ENCODE measurements at places on chromosomes 2 and 18.

GRCh38 chr2:64859312-64860212 lies 129.6 kb upstream of the SLC1A4 start:
- DNase-seq, result peak; percentile 72

DNA sequence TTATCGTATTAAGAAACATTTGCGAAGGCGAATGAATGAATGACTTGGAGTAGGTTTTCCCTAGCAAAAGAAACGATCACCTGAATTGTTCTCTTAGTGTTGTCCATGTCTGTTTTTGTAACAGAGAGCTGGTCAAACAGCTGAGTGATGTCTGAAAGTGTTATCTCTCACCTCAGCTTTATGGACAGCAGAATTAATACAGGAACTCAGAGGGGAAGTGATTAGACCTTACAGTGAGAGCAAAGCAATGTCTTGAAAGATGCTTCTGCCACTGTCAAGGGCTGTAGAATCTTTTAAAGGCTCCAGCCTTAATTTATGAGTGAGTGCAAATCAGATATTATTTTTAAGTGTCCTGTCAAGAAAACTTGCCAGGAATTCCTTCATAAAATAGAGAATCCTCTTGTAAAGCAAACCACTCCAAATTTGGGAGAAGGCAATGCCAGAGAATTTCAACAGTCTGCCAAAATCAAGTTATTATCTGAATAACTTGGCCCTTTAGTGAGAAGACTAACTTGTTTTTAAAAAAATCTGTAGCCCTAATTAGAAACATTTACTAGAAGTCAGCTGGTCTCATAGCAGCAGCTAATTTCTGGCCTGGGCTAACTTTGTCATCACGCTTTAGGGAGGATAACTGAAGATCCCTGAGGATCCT lies 60.7 kb downstream of the CDC42EP3 start:
- DNase-seq, result no peak

- DNase-seq, result no peak
Observed at GRCh38 chr18:73976433-73976832, 171.2 kb downstream of the FBXO15 start.

DNA sequence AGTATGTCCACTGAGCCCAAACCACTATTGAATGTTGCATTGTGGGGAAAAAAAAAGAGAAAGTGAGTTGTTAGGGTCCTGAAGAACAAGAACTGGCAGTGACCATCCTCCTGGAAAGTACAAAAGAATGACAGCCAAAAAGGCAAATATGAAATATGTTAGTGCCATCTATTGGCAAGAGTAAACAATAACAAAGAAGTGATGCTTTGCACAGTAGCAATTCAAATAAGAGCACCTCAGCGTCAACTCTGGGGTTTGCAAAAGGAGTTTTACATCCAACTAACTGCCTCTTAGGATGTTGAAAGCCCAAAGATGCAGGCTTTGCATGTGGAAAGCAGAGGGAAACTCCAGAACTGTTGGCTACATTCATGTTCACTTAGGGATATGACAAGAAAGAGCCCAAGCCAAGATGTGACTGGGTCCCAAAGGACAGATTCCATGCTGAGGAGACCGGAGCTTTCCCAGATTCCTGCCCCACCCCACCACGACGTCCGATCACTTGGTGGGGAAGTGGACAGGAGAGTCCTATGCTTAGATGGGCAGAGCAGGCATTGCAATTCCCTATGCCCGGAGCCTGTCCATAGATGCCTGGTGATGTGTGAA lies 15.6 kb downstream of the TRABD2A start:
- no peak for DNase-seq

GRCh38 chr2:235204948-235205347 lies 253.1 kb downstream of the SH3BP4 start:
- no peak for DNase-seq

GRCh38 chr18:74654638-74655037 lies 57.0 kb downstream of the ZNF407 start:
- DNase-seq, result no peak

- DNase-seq, result no peak
Observed at GRCh38 chr2:112018846-112019245, 36.2 kb upstream of the TMEM87B start.

GRCh38 chr2:234544659-234545611 lies 48.1 kb upstream of the ARL4C start:
- DNase-seq, result peak; percentile 66

DNA sequence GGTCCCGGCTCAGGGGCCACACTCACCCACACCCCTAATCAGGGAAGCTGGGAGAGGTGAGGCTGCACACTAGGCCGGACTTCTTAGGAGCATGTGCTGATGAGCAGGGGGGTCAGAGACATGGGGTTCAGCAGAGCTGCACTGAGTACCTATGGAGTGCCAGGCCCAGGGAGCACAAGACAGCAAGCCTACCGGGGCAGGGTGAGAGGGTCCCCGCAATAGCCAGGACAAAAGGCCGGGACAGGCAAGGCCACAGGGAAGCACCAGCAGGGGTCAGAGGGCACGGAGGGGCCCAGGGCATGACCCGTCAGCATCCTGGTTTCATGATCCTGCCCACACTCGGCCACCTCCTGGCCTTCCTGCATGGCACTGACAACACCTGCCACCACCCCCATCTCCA lies 73.5 kb downstream of the TNS1 start:
- no peak for DNase-seq

DNA sequence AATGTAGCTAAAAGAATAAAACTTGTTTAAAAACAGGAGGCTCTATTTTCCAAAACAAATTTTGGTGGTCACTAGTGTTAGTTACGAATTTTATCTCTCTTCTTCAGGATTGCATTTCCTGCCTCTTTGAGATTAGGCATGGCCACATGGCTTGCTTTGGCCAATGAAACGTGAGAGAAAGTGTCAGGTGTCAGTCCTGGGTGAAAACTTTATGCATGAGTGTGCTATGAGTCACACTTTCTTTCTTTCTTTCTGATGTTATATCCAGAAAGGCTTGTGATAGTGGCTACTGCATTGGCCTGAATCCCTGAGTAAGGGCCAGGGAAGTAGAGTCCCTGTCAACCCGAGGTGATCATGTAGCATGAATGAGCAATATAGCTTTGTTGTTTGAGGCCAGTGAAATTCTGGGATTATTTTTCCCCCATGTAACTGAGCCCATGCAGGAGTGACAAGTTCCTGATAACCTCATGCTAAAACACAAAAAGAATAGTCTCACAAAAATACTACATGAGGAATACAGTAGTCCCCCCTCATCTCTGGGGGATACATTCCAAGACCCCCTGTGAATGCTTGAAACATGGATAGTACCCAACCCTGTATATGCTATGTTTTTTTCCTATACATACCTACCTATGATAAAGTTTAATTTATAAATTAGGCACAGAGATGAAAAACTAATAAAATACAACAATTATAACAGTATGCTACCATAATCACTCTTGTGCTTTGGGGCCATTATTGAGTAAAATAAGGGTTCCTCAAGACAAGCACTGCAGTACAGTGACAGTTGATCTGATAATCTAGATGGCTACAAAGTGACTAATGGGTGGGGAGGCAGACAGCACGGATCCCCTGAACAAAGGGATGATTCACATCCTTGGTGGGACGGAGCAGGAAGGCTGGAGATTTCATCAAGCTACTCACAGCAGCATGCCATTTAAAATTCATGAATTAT lies 109.5 kb downstream of the CDC42EP3 start:
- DNase-seq, result no peak

DNA sequence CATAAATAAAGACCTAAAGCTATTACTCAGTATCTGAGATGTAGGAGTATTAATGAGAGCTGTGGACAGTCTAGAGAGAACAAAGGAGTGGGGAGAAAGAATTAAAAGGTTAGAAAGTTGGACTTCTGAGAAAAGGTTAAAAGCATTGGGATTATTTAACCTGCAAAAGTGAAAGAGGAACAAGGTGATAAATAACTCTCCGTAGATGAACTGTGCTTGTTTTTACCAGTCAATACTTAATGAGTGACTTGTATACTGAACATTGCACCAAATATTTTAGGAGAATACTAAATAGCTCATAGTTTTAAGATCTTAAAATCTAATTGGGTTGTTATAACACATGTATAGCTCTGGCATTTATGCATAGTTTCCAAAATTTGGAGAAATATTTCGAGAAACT lies 137.5 kb downstream of the GPD2 start:
- no peak for DNase-seq

GRCh38 chr2:184554736-184555135 lies 43.6 kb upstream of the ZNF804A start:
- no peak for DNase-seq

DNA sequence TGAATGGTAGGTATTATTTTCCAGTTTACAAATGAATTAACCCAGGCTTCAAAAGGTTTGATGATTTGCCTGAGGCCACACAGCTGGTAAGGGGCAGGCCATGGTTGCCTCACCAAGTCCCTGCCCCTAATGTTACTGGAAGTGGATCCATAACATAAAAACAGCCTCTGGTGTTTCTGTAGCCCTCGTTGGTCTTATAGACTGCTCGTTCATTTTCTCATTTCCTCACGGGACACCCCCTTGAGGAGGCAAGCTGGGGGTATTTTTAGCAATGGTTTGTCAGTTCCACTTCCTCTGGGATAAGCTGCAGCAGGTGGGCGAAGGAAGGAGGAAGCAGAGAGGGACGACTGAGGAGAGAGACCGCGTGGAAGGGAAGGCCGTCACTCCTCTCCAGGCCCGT lies 32.9 kb upstream of the NDUFV2 start:
- peak; percentile 25 for DNase-seq

All from CD4-positive, alpha-beta T cell treated with Interleukin-15 for 1 hour (primary cell).